ENCODE measurements at places on chromosomes 12 and 14. TPM values are rescaled to one million over a fixed set of nuclear protein-coding genes. Genes with fewer than 3 reads are reported as not detected.

DNA sequence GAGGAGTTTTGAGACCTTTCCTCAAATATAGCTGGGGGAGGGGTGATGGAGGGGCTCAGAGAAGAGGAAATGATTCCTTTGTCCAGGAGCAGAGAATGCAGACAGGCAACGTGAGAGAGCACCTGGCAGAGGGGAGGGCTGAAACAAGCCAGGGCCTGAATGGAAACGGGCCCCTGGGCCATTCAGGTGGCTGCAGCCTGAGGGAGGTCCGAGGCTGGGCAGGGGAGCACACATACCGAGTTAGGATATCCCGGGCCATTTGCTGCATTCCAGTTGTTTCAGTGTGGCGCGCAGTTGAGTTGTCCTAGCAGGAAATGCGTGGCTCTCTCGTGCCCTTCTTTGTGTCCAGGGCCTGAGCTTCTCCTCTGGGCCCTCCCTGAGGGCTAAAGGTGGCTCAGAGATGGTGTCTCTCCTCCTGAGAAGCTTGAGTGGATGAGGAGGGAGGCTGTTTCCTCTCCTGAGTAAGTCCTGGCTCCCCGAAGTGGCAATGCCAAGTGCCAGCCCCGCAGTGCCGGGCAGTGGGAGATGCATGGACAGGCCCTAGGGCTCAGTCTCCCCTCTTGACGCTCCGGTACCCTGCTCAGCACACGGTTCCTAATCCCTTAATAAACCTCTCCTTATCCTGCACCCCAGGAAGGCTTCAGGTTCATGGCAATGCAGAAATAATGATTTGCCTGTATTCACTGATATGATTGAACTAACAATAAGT lies 85.5 kb upstream of the VRK1 start:
- ATAC-seq: no peak

GRCh38 chr12:74415633-74416032 lies 122.0 kb upstream of the ATXN7L3B start:
- ATAC-seq: no peak

DNA sequence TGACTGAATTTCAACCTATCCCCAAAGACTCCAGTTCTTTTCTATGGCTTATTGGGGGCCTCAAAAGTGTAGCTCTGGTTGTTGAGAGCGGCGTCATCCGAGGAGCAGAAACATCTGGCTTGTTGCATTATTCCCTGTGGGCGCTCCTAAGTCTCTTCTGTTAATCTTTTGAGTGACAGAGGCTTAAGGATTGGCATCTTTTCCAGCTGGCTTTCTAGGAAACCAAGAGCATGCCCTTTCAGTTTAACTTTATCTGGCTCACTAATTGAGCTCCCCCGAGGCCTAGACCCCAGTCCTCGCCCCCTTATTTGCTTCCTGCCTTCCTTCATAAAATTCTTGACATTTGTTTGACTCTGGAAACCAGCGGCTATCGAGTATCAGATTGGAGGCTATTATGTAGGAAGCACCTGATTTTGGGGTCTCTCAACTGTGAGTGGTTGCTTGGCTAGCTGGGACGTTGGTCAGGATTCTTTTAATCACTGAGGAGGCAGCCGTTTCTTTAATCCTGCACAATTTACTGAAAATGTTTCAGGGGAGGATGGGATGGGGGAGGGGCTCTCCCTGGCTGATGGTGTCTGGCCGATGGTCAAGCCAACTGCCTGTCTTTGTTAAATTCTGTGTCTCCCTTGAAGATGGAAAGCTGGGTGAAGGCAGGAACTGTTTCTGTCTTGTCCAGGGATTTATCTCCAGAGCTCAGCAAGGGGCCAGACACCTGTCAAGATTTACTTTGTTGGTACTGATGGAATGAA lies 3.1 kb downstream of the SMOC1 start:
- no peak for ATAC-seq

LYZ gene
- not detected for total RNA-seq

- ATAC-seq: no peak
Observed at GRCh38 chr14:23324455-23324846, 3.2 kb downstream of the PABPN1 start.

DNA sequence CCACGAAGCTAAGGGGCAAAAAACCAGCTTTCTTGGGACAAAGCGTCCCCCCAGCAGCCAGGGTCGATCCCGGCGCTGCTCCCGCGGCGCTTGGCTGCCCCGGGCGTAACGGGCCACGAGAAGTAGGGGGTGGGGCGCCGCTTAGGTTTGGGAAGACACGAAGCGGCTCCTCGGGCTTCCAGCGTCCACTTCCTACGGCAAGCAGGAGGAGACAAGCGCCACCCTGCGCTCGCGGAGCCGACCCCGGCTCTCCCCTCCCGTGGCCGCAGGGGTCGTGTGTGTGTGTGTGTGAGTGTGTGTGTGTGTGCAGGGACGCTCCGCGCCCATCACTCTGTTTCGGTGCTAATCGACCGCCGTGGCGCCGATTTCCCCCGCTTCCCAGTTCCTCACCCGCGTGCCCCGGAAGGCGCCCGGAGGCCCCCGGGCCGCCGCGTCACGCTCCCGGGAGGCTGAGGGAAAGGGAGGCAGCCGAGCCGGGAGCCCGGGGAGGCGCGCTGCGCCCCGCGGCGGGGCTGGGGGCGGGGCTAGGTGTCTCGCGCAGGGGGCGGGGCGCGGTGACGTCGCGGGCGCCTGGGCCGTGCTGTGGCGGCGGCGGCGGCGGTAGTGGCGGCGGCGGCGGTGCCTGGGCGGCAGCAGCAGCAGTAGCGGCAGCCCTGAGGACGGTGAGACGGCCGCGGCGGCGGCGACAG lies at the start of gene ERC1:
Gene ERC1 (plus strand): TSS at position 563 of the 689 bp plus-strand sequence. CDS start 36,681 bp downstream, outside the sequence.
- peak; percentile 75 for ATAC-seq

DNA sequence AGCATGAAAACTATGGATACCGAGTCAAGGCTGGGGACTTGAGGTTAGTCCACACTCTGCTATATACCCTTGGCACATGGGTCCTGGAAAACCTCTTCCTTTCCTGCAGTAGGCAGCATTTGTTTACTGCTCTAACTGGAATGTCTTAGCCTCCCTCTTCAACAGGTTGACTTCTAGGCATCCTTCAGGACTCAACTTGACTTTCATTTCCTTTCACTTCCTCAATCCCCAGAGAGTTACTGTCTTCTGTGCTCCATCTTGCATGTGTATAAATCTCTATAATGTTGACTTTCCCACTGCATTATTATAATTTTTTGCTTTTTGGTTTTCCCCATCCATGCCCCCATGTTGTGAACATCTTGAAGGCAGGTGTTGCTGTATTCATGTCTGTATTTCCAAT lies 107.9 kb downstream of the VRK1 start:
- ATAC-seq: no peak

DNA sequence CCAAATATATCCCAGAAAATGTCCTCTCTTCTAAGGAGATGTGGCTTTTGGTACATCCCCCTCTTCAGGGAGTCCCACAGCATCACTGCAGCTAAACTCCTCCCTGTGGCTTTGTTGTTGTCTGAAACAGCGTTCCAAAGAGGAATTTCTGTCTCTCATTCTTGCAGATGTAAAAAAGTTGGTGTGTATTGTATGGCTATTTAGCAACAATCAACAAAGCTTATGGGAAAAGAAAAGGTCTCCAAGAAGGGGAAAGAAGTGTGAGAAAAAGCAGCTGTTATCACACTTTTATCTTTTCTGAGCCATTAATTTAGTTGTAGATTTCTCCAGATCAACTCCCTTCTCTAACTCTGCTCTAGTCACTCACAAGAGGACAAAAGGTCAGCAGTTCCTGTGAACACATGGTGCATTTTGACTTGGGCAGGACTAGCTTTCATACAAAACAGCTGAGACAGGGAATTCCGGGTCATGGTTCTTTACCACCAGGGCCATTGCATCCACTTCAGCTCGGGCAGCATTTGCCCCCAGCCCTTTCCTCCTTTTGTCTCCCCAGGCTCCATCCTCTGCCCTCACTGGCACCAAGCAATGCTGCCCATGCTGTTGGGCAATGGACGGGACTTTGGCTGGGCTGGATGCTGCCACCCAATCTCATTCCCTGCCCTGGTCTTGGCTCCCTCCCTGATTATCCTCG lies 184.7 kb downstream of the TMX1 start:
- ATAC-seq: no peak

GRCh38 chr14:31269634-31270195 lies 62.1 kb upstream of the HECTD1 start:
- no peak for ATAC-seq

- no peak for ATAC-seq
Observed at GRCh38 chr14:45156067-45156466, 20.3 kb downstream of the FANCM start.

DBX2 gene
- 0.86 TPM for total RNA-seq

DNA sequence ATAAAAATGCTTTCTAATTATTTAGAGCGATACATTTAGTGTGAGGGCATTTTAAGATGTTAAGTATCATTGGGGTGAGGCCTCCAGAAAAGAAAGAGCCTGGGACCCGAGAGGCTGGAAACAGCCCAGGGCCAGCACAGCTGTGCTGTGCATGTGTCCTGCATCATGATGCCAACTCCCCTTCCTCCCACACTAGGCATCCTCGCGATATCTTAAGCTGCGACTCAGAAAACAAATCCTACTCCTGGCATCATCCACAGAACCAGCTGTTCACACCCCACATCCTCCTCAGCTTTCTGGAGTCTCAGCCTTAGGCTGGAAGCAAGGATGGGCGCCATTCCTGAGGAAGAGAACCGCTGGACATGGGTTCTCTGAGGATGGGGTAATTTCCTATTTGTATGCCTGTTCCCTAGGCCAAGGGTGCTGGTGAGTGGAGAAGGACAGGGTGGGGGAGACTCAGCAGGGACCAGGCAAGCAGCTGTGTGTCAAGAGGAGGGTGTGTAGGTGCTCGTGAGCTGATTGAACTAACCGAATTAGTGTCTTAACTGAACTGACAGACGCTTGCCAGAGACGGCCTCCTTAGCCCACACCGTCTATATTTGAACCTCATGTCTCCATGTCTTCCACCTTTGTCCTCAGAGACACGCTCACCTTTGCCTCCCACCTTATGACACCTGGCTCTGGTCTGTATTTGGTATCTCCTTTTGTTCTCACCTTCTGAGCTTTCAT lies 15.6 kb upstream of the MCRS1 start:
- no peak for ATAC-seq

ACOT4 gene
- total RNA-seq: 0.53 TPM

DNA sequence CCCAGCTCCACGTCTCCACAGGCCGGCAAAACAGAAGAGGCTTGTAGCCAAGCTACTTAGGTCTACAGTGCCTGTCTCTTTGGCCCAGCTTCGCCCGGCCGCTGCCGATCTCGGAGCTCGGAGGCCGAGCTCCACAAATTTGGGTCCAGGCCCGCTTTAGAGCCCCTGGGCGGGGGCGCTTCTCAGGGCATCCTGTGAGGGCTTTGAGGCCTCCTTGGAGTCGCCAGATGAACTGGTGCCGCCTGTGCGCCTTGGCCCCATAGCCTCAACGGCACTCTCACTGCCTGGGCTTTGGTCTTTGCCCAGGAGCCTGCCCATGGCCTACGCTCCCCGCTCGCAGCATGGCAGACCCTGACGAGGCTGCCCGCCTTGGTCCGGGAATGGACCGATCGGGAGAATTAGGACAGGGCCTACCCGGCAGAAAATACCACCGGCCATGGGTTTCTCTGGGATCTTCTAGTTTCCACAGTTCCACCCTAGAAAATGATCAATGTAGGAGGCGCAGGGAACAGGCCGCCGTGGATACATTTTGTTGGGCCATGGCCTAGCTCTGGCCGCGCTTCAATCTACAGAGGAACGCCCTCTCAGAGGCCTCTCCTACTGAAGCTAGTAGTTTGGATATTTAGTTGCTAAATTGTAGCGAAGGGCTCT lies 953 bp upstream of the NKX2-8 start:
- no peak for ATAC-seq

DNA sequence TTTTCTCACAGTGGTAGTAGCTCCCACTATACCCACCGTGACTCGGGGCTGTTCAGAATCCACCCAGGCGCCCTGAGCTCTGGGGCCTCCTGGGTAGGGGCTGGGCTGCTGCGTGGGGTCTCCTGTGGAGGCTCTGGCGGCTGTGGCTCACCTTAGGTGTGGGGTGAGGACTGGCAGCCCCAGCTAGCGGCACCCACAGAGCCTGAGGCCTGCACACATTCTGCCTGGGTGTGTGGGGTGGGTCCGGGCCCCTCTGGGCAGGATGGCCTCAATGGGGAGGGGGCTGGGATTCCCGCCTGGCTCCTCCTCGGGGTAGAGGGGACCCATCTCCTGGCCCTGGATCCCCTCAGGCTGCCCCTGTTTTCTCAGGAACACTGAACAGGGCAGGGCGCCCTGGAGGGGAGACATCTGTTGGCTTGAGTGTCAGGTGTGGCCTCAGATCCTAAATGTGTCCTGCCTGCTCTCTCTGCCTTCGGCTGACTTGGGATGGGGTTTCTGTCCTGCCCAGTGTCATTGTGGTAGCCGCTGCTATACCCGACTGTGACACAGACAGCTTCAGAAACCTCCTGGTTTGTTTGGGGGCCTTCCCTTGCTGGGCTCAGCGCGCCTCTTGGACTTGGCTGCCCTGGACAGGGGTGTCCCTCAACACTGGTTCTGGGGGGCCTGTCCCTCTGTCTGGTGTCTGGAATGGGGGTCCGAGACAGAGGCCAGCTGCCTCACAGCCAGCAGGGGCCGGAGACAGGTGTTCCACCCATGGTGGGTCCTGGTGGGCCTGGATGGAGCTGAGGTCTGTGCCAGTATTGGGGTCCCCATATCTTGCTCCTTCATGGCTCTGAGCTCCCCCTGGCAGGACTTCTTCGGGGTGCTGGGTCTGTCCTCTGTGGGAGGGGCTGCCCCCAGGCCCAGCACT lies 354.9 kb downstream of the TMEM121 start:
- ATAC-seq: no peak

DNA sequence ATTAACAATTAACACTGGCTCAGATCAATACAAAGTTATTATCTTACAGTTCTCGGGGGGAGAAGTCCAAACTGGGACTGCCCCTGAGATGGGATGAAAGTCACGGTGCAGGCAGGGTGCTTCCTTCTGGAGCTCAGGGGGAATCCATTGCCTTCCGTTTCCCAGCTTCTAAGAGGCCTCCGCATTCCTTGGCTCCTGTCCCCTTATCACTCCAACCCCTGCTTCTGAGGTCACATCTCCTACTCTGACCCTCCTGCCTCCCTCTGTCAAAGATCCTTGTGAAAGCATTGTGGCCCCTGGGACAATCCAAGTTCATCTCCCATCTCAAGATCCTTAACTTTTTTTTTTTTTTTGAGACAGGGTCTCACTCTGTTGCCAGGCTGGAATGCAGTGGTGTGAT lies 30.8 kb downstream of the SCARB1 start:
- no peak for ATAC-seq

PITPNM2 gene
- 2.4 TPM for total RNA-seq

OR11H7 gene
- not detected for total RNA-seq

GRCh38 chr12:111766608-111767361 lies at the start of gene ALDH2:
ALDH2 (plus strand) TSS chr12:111766933; CDS start chr12:111766983, 50 bp downstream.
- ATAC-seq: peak; percentile 94

GALNT16 gene
- 22.8 TPM for total RNA-seq

AKAP5 gene
- total RNA-seq: 5.6 TPM

ITGB7 gene
- total RNA-seq: 1.4 TPM

GRCh38 chr14:54322701-54323337 lies 74.0 kb upstream of the CDKN3 start:
- peak; percentile 94 for ATAC-seq

GARIN6 gene
- total RNA-seq: 0.21 TPM

GRCh38 chr14:71555654-71556559 lies 376.3 kb upstream of the RGS6 start:
- ATAC-seq: no peak

IAPP gene
- total RNA-seq: 0.46 TPM

- no peak for ATAC-seq
Observed at GRCh38 chr14:75409316-75410205, 18.3 kb upstream of the JDP2 start.

- ATAC-seq: no peak
Observed at GRCh38 chr14:89011355-89012281, 187.2 kb downstream of the TTC8 start.

ALKBH2 gene
- 23.9 TPM for total RNA-seq

GRCh38 chr12:130879781-130880389 lies 8.0 kb downstream of the RAN start:
- ATAC-seq: peak; percentile 19

TAS2R10 gene
- 2.9 TPM for total RNA-seq

GRCh38 chr12:105040476-105040875 lies 43.8 kb downstream of the ALDH1L2 start:
- no peak for ATAC-seq
